ENCODE measurements at places on chromosomes 1 and 21.

DNA sequence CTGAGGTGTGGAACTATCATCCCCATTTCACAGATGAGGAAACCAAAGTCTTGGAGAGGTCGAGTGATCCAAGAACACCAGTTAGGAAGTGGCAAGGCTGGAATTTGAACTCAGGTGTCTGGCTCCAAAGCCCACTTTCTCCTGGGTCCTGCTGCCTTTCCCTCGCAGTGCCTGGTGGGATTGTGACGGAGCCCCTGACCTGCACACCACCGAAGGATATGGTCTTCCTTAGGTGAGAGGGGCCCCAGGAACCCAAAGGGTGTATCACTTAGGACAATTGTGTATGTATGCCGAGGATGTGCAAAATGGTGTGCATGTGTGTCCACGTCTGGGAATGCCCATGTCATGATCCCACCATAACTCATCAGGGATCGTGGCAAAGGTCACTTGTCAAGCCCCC is 392.7 kb downstream of the MATN1 start:
- DNase-seq: no peak

GRCh38 chr1:118564961-118565703 is 380.1 kb upstream of the SPAG17 start:
- no peak for DNase-seq

DNA sequence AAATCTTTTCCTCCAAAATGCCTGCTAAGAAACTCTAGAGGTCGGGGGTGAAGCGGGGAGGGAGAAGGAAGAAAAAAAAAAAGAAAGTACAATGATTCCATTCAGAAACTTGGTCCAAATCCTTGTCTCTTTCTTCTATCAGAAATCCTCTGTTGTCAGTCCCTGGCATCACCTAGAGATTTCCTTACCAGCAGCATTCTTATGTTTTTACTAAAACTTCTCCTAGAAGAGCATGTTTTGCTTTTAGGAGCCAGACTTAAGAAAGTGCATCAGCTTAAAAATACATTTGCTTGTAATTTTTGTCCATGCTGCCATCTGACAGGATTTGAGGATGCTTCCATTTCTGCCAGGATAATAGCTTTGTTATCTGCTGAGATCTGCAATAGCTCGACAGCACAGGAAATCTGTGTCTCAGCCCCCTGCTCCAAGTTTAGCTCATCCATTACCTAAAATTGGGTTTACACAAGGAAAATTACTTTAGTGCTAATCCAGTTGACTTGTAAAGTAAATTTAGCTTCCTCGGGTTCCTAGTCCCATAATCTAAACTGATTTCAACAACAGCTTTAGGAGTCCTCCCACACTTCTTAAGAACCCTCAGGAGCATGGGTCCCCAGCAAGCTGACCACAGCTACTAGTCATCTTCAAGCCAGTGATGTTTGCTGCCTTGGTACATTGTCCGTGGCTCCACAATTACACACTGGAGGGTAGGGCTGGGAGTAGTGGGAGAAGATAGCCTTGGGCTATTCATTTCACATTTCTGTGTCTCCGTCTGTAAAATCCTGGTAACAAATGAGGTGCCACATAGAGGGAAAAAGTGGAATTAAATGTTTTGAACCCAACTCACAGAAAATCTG is 92.3 kb upstream of the UBE2U start:
- no peak for DNase-seq

- no peak for DNase-seq
Measured at GRCh38 chr1:102593276-102593675, 515.0 kb downstream of the COL11A1 start.

GRCh38 chr1:68140536-68140935 is 90.1 kb upstream of the DIRAS3 start:
- DNase-seq: no peak

GRCh38 chr1:24105368-24106160 is 6.4 kb downstream of the MYOM3 start:
- DNase-seq: no peak

GRCh38 chr1:32761253-32761877 is 55.8 kb downstream of the YARS1 start:
- peak; percentile 22 for DNase-seq
